Activated effector memory CD4-positive, alpha-beta T cell treated with Interleukin-2 at 50 U/mL for 16 hours (primary cell): ENCODE measurements at places on chromosomes 4 and X.

GRCh38 chr4:81638698-81639097 is 167.0 kb upstream of the RASGEF1B start:
- no peak for DNase-seq

GRCh38 chrX:30301963-30302362 is 7.2 kb downstream of the NR0B1 start:
- DNase-seq = no peak

GRCh38 chr4:54333657-54334056 is 104.6 kb downstream of the PDGFRA start:
- DNase-seq = no peak

- DNase-seq = no peak
These were observed 21.7 kb downstream of the PNMA6F start for GRCh38 chrX:153299855-153300254.

DNA sequence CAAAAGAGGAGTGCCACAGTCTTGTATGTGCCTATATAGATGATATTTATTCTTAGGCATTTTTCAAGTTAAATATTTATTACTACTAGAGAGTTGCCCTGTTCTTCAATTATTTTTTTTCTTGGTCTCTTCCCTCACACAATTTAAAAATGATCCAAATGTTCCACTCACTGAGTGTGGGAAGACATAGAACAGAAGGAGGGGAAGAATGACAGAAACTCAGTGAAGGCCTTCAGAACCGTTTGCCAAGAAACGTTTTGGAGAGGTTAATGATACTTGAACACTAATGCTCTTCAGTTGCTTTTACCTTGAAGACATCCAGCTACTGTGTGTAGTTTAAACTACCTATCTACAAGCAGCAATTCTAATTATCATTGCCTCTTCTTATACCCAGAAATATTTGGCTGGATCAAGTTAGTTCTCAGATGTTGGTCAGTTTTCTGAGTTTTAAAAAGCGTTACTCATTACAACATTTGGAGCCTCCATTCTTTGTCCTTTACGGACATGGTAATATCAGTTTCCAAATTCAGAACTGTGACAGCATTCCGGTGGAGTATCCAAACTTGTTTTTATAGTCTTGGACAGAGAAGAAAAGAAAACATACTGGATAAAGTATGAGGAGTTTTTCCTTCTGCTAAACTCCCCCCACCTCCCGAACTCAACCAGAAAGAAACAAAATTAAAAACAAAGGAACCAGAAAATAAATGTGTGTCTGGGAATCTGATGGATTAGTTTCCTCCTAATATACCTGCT is 389.7 kb downstream of the SPRY1 start:
- DNase-seq = no peak

DNA sequence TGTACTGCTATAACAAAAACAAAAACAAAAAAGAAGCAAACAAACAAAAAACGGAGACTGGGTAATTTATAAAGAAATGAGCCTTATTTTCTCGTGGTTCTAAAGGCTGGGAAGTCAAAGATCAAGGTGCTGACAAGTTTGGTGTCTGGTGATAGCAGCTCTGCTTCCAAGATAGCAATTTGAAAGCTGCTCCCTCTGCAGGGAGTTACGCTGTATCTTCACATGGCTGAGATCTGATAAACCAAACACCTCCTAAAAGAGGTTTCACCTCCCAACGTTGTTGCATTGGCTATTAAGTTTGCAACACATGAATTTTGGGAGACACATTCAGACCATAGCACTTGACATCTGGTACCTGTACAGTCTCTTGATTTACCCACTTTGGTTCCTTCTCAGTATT is 854.2 kb downstream of the CENPC start:
- DNase-seq = no peak

DNA sequence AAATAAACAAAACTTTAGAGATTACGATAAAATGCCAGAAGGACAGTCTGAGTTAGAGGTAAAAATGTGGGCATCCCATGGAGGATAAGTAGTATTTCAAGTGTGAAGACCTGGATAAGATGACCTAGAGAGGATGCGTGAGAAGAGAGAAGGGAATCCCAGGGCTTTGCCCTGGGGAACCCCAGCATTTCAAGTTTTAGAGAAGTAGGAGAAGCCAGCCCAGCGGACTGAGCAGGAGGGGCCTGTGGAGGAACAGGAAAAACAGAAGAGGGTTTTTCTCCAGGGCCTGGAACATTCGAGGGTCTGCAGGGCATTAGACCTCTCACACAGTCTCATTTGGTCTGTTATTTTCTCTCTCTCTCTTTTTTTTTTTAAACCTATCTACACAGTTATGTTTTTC is 2.9 kb upstream of the CFP start:
- no peak for DNase-seq

DNA sequence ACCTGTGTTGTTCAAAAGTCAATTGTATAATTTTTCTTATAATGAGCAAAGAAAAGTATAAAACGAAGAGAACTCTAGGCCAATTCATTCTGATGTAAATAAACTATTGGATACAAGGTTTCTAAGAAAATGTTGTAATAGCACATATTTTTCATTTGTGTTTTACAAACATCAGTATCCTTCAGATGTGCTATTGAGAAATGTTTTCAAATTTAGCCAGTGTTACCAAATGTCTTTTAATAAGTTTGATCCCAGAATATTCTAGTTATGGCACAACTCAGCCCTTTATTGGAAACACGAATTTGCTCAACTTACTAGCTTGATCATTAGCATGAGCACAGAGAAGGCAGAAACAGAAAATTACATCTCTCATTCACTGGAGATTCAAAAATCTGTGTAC is 319.3 kb downstream of the IL15 start:
- no peak for DNase-seq

DNA sequence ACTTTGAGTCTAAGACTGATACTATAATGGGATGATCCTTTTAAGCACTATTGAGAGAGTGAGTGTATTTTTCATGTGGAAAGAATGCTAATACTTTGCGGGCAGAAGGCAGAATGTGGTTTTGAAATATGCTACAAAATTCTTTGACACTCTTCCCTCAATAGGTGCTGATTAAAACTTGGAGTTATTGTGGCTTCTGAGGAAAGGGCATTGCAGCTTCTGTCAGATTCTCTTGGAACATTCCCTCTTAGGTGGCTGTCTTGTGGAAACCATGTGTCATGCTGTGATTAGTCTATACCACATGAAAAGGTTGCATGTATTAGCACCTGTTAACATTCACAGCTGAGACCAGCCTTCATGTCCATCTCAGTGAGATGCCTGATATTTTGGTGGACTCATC is 547.0 kb downstream of the STIM2 start:
- no peak for DNase-seq

DNA sequence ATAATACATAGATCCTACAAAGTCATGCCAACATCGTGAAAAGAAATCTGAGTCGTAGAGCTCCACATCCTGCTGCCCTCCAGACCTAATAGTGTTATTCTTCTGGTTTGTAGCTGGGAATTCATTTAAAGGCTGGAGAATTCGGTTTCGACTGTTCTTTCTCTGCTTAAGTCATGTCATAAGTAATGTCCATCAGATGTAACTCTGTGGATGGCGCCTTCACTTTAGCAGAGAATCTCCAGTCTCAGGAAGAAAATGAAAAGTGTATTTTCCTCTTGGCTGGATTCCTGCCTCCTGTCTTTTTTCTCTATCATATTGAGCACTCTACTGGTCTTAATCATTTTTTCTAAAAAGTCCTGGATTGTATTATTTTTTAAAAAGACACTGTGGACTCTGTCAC is 117.0 kb downstream of the PALLD start:
- DNase-seq = no peak

DNA sequence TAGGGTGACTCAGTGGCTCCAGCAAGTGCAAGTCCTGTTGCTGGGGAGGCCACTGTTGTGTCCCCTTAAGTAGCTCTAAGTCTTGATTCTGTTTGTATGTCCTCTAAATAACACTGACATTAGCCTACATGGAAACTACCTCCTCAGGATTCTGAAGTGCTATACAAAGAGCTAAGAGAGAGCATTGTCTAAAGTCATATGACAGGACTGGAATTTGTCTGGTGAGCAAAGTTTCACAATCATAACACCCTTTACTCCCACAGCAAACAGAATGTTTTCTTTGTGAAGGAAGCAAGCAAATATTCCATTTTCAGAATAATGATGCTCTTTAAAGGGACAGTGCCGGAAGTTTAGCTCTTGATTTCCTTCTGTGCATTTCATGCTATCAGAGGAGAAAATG is 23.4 kb upstream of the CT47A1 start:
- DNase-seq = no peak

GRCh38 chr4:1349359-1350168 is 2.6 kb downstream of the UVSSA start:
- DNase-seq = no peak

GRCh38 chr4:26842911-26843310 is 17.7 kb upstream of the STIM2 start:
- DNase-seq = no peak

DNA sequence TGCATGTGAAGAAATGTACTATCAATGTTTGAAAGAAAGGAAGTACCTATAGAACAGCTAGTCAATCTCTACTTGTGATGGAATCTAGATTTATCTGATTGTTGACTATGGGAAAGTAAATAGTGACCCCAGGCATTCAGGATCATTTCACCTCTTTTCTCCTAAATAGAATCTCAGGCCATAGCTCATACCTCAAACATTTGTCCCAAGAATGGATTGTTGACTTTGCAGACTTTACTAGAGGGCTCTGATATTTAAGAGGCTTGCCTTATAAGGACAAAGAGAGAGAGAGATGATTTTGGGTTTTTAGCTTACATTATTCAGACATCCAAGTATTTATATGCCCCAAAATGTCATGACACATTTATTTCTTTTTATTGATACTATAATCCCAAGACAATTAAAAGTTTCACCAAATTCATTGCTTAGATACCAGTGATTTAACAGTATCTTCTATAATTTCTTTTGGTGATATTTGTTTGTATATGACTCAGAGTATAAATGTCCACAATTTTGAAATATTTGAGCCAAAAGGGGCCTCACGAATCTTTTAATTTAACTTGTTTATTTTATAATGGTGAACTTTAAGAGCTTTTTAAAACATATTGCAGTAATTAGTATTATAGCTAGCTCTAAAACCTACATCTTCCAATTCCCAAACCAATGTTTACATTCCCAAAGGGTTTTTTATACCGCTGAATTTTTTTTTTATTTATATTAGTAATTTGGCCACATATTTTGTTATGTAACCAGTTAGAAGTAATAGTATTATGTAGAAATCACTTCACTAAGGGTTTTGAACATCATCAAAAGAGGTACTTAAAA is 614.1 kb downstream of the PCDH7 start:
- no peak for DNase-seq

DNA sequence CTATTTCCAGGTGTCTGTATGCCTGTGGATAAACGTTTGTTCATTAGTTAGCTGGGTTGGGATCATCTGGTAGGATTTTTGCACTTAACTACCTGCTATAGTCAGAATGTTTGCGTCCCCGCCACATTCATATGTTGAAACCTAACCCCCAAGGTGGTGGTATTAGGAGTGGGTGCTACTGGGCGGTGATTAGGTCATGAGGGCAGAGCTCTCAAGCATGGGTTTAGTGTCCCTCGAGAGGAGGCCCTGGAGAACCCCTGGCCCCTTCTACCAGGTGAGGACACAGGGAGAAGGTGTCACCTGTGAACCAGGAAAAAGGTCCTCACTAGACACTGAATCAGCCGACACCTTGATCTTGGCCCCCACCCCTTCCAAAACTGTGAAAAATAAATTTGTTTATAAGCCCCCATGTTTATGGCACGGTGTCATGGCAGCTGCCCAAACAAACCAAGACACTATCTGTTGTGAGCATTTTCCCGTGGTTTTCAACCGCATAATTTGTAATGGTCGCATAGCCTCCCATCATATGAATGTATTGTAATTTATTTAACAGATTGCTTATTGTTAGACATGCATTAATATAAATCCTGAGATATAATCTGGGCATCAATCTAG is 92.7 kb upstream of the TRIM2 start:
- no peak for DNase-seq

DNA sequence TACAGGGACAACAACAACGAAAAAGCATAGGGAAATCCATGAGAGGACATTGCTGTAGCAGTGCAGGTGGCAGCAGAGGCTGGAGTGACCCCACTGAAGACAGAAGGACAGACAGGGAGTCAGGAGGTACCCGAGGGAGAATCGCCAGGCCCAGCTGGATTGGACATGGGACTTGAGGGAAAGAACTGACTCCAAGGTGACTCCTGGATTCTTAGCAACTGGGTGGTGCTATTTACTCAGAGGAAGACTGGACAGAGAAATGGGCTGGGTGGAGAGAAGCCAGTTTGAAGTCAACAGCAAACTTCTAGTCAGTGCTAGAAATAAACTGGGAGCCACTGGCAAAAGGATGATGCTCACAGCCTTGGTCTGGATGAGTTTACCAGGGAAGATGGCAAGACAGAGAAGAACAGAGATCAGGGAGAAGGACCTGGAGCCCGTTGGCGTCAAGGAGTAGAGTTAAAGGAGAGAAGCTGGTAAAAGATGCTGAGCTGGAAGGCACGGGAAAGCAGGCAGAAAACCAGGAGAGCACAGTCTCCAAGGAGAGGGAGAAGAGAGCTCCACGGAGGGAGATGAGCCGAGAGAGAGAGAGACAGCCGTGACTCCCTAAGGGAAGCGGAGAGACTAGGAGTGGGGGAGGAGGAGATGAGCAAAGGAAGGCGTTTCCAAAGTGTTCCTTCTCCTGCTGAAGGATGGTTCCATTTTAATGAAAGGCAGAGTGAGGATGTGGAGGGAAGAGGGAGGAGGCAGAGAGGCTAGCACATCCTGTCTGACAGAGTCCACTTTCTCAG is 119.4 kb downstream of the AFAP1 start:
- no peak for DNase-seq

GRCh38 chr4:76665153-76665552 is 230.1 kb downstream of the SHROOM3 start:
- no peak for DNase-seq

DNA sequence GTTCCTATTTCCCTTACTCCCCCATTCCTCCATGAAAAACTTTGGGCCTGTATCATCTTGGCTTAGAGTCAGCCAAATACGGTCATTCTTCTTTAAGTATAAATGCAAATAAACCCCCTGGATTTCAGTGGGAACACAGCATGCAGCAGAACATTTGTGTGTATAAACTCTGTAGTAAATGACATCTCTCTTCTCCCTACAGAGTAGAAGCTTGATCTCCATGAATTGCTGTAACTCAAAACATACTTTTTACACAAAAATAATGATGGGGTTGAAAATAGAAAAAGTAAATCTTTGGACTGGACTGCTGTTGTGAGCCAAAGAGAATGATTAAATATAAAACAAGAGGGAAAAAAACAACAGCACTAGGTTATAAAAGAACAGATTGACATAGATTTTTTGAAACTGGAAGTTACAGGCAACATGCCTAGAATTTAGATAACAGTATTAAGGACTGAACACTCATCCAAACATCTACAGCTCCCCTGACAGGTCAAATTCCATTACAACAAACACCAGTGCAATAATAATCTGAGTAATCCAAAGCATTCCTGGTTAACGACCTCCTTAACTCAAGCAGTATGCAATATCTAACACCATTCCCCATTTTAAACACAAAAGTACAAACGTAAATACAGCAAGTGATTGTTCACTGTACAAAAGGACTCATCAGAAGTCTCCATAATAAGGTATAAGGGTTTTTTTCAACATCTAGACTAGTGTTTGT is 30.7 kb downstream of the TSPAN5 start:
- no peak for DNase-seq

- no peak for DNase-seq
These were observed 1806.7 kb upstream of the PCDH7 start for GRCh38 chr4:28913466-28913865.
